Tibial nerve (tissue), 4 donors: ENCODE measurements at places on chromosomes 4 and X. TPM values are rescaled to one million over a fixed set of nuclear protein-coding genes. Genes with fewer than 3 reads are reported as not detected.

NLRP2B gene
- 0.39 TPM for total RNA-seq

NUDT11 gene
- total RNA-seq = 1.2 TPM

PDS5A gene
- total RNA-seq = 61.8 TPM

- H3K36me3 ChIP-seq = no peaks in the 10 kb centered on the region
- H3K27me3 ChIP-seq = peaks cover 21% of the 10 kb centered on the region
- no peak overlapping the region for H3K4me3 ChIP-seq
- H3K4me1 ChIP-seq = no peaks in the 10 kb centered on the region
- no peak overlapping the region for H3K27ac ChIP-seq
These were observed 29.4 kb downstream of the TRPC5 start for GRCh38 chrX:112053169-112053568.

DNA sequence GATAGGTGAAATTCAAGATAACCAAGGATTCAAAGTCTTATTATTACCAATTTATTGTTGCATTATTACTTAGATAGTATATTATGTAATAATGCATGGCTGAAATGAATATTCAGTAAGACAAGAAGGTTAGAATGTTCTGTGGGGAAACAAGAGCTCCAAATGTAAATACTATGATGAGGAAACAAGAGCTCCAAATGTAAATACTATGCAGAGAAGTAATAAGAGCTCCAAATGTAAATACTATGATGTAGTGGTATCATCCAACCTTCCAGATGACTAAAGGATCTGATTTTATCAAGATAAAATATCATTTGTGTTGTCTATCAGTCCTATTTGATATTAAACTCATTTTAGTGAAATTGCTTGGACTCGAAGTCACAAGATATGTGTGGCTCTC lies 82.2 kb upstream of the PCDH18 start:
- H3K27me3 ChIP-seq = no peaks in the 10 kb centered on the region
- no peak for DNase-seq
- H3K4me1 ChIP-seq = no peaks in the 10 kb centered on the region
- H3K4me3 ChIP-seq = no peak overlapping the region
- H3K27ac ChIP-seq = no peak overlapping the region

GRCh38 chr4:144968606-144969005 lies 129.4 kb downstream of the ANAPC10 start:
- H3K27me3 ChIP-seq = no peaks in the 10 kb centered on the region
- no peak for DNase-seq
- H3K4me3 ChIP-seq = no peak overlapping the region
- no peaks in the 10 kb centered on the region for H3K4me1 ChIP-seq
- H3K27ac ChIP-seq = no peak overlapping the region
- no peaks in the 10 kb centered on the region for H3K36me3 ChIP-seq

GRCh38 chr4:183059797-183060196 lies 39.3 kb upstream of the WWC2 start:
- no peak overlapping the region for H3K4me3 ChIP-seq
- no peak overlapping the region for H3K27ac ChIP-seq
- H3K36me3 ChIP-seq = no peaks in the 10 kb centered on the region
- no peaks in the 10 kb centered on the region for H3K27me3 ChIP-seq
- no peak for DNase-seq

- no peak overlapping the region for H3K27ac ChIP-seq
- H3K4me3 ChIP-seq = no peak overlapping the region
- H3K27me3 ChIP-seq = no peaks in the 10 kb centered on the region
- no peak for DNase-seq
These were observed 400.1 kb downstream of the FAT4 start for GRCh38 chr4:125714845-125715244.
